ENCODE measurements at places on chromosomes 7 and 10. TPM values are rescaled to one million over a fixed set of nuclear protein-coding genes. Genes with fewer than 3 reads are reported as not detected.

Gene NKX6-2
- polyA plus RNA-seq: not detected

Gene GIMAP1
- not detected for polyA plus RNA-seq

Gene PROSER2
- 0.86 TPM for polyA plus RNA-seq

DNA sequence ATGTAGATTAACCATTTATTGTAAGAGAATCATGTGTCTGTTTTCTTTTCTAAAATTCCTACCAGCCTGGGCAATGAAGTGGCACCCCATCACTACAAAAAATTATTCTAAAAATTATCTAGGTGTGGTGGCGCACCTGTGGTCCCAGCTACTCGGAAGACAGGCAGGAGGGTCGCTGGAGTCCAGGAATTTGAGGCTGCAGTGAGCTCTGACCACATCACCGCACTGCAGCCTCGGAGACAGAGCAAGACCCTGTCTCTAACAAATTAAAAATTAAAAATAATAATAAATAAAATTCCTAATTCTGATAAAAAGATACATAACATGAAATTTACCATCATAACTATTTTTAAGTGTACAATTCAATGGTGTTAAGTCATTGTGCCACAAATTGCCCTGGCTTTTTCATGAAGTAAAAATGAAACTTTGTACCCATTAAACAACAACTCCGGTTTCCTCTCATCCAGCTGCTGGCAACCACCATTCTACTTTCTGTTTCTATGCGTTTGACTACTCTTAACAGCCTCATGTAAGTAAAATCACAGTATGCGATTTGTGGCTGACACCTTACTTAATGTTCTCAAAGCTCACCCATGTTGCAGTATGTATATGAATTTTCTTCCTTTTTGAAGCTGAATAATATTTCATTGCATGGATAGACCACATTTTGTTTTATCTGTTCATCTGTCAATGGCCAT, 20.6 kb upstream of the USP6NL start:
- no peaks in the 10 kb centered on the region for H3K27me3 ChIP-seq
- no peaks in the 10 kb centered on the region for H3K4me1 ChIP-seq
- H3K36me3 ChIP-seq: no peaks in the 10 kb centered on the region

DNA sequence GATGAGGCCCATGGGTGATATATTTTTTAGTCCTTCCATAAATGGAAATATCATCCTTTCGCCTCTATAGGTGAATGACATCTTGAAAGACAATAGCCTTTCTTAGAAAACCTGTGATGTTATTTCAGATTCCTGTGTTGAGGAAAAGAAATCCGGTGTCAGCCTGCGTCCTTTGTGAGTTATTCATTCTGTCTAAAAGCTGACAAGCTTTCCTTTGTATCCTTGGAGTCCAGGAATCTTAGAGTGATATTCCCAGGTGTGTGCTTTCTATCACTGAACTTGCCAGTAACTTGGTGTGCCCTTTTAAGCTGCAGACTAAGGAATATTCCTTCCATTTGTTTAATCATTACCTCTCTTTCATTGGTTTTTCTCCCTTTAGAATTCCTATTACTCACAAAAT, 41.0 kb downstream of the EVX1 start:
- peaks cover 23% of the 10 kb centered on the region for H3K27me3 ChIP-seq
- H3K27ac ChIP-seq: no peak overlapping the region
- H3K4me1 ChIP-seq: no peaks in the 10 kb centered on the region

DNA sequence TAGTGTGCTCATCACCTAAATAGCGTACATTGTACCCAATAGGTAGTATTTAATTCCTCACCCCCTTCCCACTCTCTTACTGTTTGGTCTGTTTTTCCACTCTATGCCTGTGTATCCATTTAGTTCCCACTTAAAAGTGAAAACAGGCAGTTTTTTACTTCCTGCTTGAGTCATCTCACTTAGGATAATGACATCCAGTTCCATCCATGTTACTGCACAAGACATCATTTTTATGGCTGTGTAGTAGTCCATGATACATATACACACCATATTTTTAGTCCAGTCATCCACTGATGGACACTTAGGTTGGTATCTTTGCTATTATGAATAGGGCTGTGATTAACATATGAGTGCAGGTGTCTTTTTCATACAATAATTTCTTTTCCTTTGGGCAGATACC, 10.1 kb downstream of the STK17A start:
- no peaks in the 10 kb centered on the region for H3K27me3 ChIP-seq
- no peak for DNase-seq
- peak overlapping the region; percentile 46 for H3K27ac ChIP-seq
- H3K4me1 ChIP-seq: peaks cover 19% of the 10 kb centered on the region
- no peak overlapping the region for H3K4me3 ChIP-seq

All from SK-N-SH (cell line).